Breast epithelium (tissue), 4 donors: ENCODE measurements at places on chromosomes 11 and 22. TPM values are rescaled to one million over a fixed set of nuclear protein-coding genes. Genes with fewer than 3 reads are reported as not detected.

OR51B2 gene
- 1.6 TPM for total RNA-seq

ALG12 gene
- 22.4 TPM for total RNA-seq

HPX gene
- 12.9 TPM for total RNA-seq

SYTL2 gene
- total RNA-seq = 10.1 TPM

TOB2 gene
- 61.9 TPM for total RNA-seq

GRCh38 chr22:26660356-26660755 lies 3.0 kb downstream of the MIAT start:
- DNase-seq = no peak

GRCh38 chr22:22770280-22770871 lies 117.2 kb upstream of the IGLL5 start:
- DNase-seq = no peak

- no peak for DNase-seq
Observed at GRCh38 chr22:33600595-33600994, 319.7 kb downstream of the LARGE1 start.

DNA sequence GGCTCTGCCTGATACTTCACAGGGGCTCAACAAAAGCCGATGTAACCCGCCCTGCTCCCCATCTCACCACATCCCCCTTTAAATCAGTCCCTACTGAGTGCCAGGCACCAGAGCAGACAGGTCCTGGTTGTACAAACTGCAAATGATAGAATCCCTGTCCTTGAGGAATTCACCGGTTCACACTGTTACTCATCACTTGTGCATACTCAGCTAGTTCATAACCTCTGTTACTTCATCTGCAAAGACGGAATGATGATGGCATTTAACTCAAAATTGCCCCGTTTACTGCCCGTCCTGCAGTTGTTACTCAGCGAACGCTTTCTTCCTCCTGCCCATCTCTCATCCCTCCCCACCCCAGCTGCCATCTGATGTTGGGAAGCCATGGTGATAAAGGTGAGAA lies 384.7 kb downstream of the OPCML start:
- no peak for DNase-seq
